Colonic mucosa (tissue), 4 donors: ENCODE measurements at places on chromosomes 7 and 10. TPM values are rescaled to one million over a fixed set of nuclear protein-coding genes. Genes with fewer than 3 reads are reported as not detected.

- no peak for DNase-seq
Observed at GRCh38 chr10:34715511-34716187, 99.4 kb downstream of the PARD3 start.

DNA sequence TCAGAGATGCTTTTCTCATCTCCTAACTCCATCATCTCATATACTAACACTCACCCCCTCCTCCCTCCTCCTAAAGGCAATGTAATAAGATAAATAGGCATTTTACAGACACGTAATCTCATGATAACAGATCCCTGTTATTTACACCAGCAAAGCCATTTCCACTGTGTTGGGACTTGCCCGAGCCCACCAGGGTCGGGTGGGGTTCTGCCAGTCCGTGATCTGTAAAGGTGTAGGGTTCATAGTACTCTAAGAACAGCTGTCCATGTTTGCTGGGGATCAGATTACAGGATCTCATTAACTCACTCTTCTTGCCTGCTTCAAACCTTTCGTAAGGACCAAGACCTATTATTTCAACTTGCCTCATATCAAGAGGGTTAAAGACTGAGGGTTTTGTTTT, 172.4 kb downstream of the FZD1 start:
- DNase-seq, result no peak

- no peak for DNase-seq
Observed at GRCh38 chr7:101677391-101677790, 48.3 kb upstream of the MYL10 start.

DNA sequence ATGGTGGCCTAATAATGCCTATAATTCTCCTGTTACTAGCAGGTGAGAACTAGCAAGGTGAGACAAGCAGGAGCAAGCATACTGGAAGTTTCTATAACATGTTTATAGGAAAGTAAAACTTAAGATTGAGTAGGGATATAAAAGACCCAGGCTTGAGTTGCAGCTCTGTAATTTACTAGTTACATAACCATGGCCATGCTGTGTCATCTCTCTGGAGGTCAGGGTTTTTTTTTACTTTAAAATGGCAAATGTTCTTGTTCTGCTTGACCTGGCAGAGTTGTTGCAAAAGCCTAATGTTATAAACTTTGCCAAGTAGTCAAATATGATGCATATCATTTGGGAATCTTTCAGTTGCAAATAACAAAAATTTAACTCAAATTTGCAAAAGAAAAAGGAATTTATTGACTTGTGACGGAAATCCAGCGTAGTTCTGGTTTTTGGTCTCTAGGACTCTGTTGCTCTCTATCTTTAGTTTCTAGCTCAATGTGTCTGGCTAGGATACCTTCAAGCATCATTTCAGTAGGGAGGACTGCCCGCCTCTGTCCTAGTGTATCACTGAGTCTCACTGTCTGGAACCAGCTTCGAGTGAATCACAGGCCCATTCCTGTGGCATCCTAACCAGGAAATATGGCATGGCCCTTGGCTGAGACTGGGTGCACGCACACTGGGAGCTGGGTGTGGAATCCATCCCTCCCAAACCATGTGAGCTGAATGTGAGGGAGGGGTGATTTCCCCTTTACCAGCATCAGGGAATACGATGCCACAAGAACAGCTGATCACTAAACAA, 67.9 kb downstream of the ADAM22 start:
- DNase-seq, result no peak

Gene MBL2
- not detected for total RNA-seq
